ENCODE measurements at places on chromosomes 2 and 18.

GRCh38 chr18:9559253-9559652 is 55.1 kb downstream of the PPP4R1 start:
- H3K4me1 ChIP-seq: peaks cover 21% of the 10 kb centered on the region
- no peaks in the 10 kb centered on the region for H3K27me3 ChIP-seq
- peaks cover 37% of the 10 kb centered on the region for H3K36me3 ChIP-seq

- H3K36me3 ChIP-seq: no peaks in the 10 kb centered on the region
- DNase-seq: no peak
- H3K4me3 ChIP-seq: no peak within 1 kb of the TSS
- no peaks in the 10 kb centered on the region for H3K27me3 ChIP-seq
These were observed at the start of gene DSC1 for GRCh38 chr18:31162825-31163435. TSS of gene DSC1 (minus strand) at chr18:31162856. CDS start at chr18:31162594, 262 bp downstream.

DNA sequence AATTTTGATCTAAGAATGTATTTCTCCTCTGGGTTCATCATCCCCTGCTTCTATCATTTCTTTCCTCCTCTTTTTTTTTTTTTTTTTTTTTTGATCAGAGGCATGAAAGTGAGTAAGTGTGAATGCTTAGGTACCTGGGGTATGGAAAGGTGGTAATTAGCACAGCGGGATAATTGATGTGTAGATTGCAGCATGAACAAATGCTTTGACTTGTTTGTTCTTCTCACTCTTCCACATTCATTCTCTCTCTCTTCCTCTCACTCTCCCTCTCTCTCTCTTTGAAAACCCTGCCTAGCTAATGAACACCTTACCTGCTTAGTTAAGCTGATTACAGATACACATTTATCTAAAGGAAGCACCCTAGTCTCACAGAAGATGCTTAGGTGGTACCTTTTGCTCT is 74.7 kb downstream of the ZEB2 start:
- DNase-seq: no peak
- no peak overlapping the region for H3K4me3 ChIP-seq
- no peak overlapping the region for H3K27ac ChIP-seq
- peaks cover 15% of the 10 kb centered on the region for H3K4me1 ChIP-seq
- no peaks in the 10 kb centered on the region for H3K36me3 ChIP-seq

- DNase-seq: no peak
- no peak overlapping the region for H3K4me3 ChIP-seq
- no peaks in the 10 kb centered on the region for H3K36me3 ChIP-seq
These were observed 340.7 kb upstream of the TRIB2 start for GRCh38 chr2:12376025-12376424.

- H3K36me3 ChIP-seq: no peaks in the 10 kb centered on the region
- peak overlapping the region; percentile 75 for H3K27ac ChIP-seq
- no peaks in the 10 kb centered on the region for H3K27me3 ChIP-seq
- H3K4me1 ChIP-seq: peaks cover 10% of the 10 kb centered on the region
These were observed 83.7 kb downstream of the LPIN1 start for GRCh38 chr2:11829947-11830707.

GRCh38 chr2:96537066-96537733 is 648 bp downstream of the ARID5A start:
- H3K27me3 ChIP-seq: no peaks in the 10 kb centered on the region
- no peaks in the 10 kb centered on the region for H3K36me3 ChIP-seq
- H3K27ac ChIP-seq: peak overlapping the region; percentile 97
- peaks cover 76% of the 10 kb centered on the region for H3K4me1 ChIP-seq
- peak overlapping the region; percentile 93 for H3K4me3 ChIP-seq

DNA sequence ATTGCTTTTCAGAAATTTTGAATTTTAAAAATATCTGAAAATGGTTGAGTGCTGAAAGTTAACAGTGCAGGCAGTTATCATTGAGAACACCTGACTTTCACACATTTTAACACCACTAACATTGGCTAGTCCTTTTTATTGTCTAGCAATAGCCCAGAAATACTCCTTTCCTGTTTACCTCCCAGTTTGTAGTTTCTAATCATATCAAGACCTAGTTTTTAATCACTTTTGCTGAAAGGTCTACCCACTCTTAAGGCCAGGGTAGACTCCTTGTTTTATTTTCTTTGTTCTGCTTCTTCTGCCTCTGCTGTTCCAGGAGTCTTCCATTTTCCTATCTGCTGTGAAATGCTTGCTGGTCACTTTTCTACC is 72.1 kb downstream of the UBE2E3 start:
- H3K4me3 ChIP-seq: no peak overlapping the region
- peaks cover 7% of the 10 kb centered on the region for H3K4me1 ChIP-seq
- no peaks in the 10 kb centered on the region for H3K27me3 ChIP-seq
- no peak overlapping the region for H3K27ac ChIP-seq
- no peaks in the 10 kb centered on the region for H3K36me3 ChIP-seq
